ENCODE measurements at places on chromosomes 7 and 10. TPM values are rescaled to one million over a fixed set of nuclear protein-coding genes. Genes with fewer than 3 reads are reported as not detected.

The ANKRD7 gene
- total RNA-seq = not detected

The NUTM2E gene
- not detected for total RNA-seq

The C10orf67 gene
- 1.2 TPM for total RNA-seq

The PILRA gene
- 48.7 TPM for total RNA-seq

The CPED1 gene
- total RNA-seq = 38.6 TPM

The GNAT3 gene
- total RNA-seq = not detected

GRCh38 chr7:157028199-157028903, 17.9 kb upstream of the MNX1 start:
- no peak for DNase-seq
- H3K36me3 ChIP-seq = no peaks in the 10 kb centered on the region
- no peak overlapping the region for H3K4me3 ChIP-seq
- H3K27me3 ChIP-seq = peaks cover 78% of the 10 kb centered on the region

- peaks cover 33% of the 10 kb centered on the region for H3K4me1 ChIP-seq
- H3K4me3 ChIP-seq = peak overlapping the region; percentile 25
- H3K27me3 ChIP-seq = peaks cover 99% of the 10 kb centered on the region
- no peak overlapping the region for H3K27ac ChIP-seq
- H3K36me3 ChIP-seq = no peaks in the 10 kb centered on the region
Measured at GRCh38 chr10:117537436-117537903, 5.1 kb upstream of the EMX2 start.

GRCh38 chr7:48426966-48427555, 255.8 kb downstream of the ABCA13 start:
- no peak overlapping the region for H3K4me3 ChIP-seq
- no peaks in the 10 kb centered on the region for H3K36me3 ChIP-seq
- H3K27me3 ChIP-seq = no peaks in the 10 kb centered on the region
- H3K4me1 ChIP-seq = no peaks in the 10 kb centered on the region

DNA sequence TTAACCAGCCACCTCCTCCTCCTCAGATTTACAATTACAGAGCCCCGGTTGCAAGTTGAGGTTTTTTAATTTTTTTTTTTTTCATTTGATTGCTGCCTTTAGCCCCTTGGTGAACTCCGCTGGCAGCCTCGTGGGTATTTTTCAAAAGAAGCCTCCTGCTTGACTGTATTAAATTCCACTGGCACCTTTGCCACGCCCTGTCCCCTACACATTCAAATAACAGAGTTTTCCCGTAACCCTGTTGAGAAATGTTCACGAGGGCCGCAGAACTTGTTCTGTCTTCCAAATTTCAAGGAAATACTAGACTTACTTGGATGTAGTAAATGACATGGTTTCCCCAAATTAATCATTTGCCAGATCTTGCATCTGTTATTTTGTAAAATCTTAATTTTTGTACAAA, 167.0 kb downstream of the ARID5B start:
- peaks cover 60% of the 10 kb centered on the region for H3K36me3 ChIP-seq
- no peak overlapping the region for H3K4me3 ChIP-seq
- H3K4me1 ChIP-seq = peaks cover 36% of the 10 kb centered on the region
- H3K27ac ChIP-seq = peak overlapping the region; percentile 46
- DNase-seq = peak; percentile 63
- no peaks in the 10 kb centered on the region for H3K27me3 ChIP-seq

DNA sequence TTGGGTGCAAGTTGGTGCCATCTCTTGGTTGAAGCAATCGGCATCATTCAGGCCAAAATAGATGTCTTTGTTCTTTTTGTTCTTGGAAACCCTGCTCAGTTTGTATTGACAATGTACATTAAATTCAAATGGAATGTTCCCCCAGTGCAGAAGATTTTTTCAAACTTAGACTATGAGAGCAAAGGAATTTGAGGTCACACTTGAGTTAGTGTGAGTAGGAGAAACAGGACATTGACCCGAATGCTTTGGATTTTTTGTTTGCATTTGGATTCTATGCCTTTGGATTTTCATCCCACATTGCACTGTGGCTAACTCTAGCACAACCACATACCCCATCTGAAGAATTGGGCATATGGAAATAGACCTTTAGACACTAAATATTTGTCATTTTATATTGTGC, 480.0 kb downstream of the GALNT17 start:
- H3K27me3 ChIP-seq = no peaks in the 10 kb centered on the region
- H3K4me3 ChIP-seq = no peak overlapping the region
- no peaks in the 10 kb centered on the region for H3K36me3 ChIP-seq
- DNase-seq = no peak
- H3K4me1 ChIP-seq = peaks cover 4% of the 10 kb centered on the region

GRCh38 chr10:130371666-130372065, 235.5 kb downstream of the GLRX3 start:
- no peak overlapping the region for H3K27ac ChIP-seq
- no peak for DNase-seq
- no peaks in the 10 kb centered on the region for H3K27me3 ChIP-seq
- H3K36me3 ChIP-seq = no peaks in the 10 kb centered on the region

GRCh38 chr7:111162692-111163091, 71.8 kb downstream of the LRRN3 start:
- H3K4me1 ChIP-seq = no peaks in the 10 kb centered on the region
- H3K4me3 ChIP-seq = no peak overlapping the region
- no peaks in the 10 kb centered on the region for H3K27me3 ChIP-seq
- no peaks in the 10 kb centered on the region for H3K36me3 ChIP-seq

- no peak for DNase-seq
- H3K4me1 ChIP-seq = no peaks in the 10 kb centered on the region
- no peaks in the 10 kb centered on the region for H3K27me3 ChIP-seq
- H3K4me3 ChIP-seq = no peak overlapping the region
Measured at GRCh38 chr7:68078157-68078710, 1081.6 kb downstream of the TYW1 start.

DNA sequence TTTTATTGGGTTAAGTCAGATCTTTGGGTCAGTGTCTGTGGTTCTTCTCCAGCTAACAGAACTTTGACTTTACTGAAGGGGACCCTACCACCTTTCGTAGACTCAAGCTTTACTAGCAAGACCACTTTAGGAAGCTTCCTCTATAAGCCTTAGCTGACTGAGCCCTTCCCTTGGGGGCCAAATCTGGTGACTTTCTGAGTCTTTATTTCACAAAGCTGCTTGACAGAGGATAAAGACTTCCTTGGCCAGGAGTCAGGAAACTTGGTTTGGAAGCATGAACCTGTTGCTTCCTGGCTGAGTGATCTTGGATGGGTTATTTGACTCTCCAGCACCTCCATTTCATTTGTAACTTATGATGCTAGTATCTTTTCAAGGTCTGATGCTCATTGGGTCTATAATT, 466.7 kb downstream of the TYW1 start:
- H3K27ac ChIP-seq = no peak overlapping the region
- H3K4me1 ChIP-seq = peaks cover 8% of the 10 kb centered on the region
- H3K27me3 ChIP-seq = no peaks in the 10 kb centered on the region
- H3K36me3 ChIP-seq = no peaks in the 10 kb centered on the region
- H3K4me3 ChIP-seq = no peak overlapping the region

GRCh38 chr10:103584216-103585010, 90.9 kb downstream of the NEURL1 start:
- peak; percentile 59 for DNase-seq
- peak overlapping the region; percentile 51 for H3K4me3 ChIP-seq
- H3K27me3 ChIP-seq = no peaks in the 10 kb centered on the region
- H3K27ac ChIP-seq = no peak overlapping the region
- H3K36me3 ChIP-seq = no peaks in the 10 kb centered on the region

GRCh38 chr7:79211724-79212123, 241.7 kb downstream of the MAGI2 start:
- H3K27ac ChIP-seq = no peak overlapping the region
- H3K36me3 ChIP-seq = no peaks in the 10 kb centered on the region
- H3K4me3 ChIP-seq = no peak overlapping the region
- H3K27me3 ChIP-seq = no peaks in the 10 kb centered on the region

DNA sequence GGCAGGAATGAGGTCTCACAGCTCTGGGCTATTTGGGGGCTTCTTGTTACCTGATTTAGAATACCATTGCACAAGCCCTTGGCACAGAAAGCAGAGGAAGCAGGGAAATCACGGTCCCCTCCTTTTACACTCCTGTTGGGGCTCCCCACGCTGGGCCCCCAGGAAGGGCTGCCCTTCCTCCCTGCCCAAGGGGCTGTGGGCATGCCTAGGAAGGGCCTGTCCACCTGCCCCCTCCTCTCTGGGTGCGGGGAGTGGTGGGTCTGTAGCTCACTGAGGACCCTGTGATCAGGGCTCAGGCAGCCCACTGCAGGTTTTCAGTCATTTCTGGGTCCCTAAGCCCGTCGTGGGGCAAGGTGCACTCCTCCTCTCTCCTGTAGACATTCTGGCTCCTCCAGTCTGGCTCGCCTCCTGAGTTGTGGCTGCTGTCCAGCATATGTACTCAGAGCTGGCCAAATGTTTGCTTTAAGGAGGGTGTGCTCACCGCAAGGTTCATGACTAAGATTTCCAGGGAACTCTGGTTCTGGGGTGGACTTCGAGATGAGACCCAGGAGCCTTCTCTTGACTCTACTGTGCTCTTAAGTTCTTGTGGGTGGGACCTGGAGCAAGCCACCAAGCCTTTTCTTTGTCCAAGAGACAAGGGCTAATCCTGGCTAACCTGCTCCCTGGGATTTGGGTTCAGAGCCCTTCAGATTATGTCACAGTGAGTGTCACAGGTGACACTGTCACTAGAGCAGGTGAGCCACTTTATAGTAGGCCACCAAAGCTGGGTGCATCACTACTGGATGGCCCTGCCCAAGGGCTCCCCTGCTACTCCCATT, 56.0 kb downstream of the TACR2 start:
- H3K27ac ChIP-seq = peak overlapping the region; percentile 74
- H3K4me1 ChIP-seq = peaks cover 57% of the 10 kb centered on the region
- no peaks in the 10 kb centered on the region for H3K27me3 ChIP-seq
- H3K4me3 ChIP-seq = no peak overlapping the region
- peak; percentile 85 for DNase-seq
- peaks cover 41% of the 10 kb centered on the region for H3K36me3 ChIP-seq
